Suprapubic skin (tissue), 4 donors: ENCODE measurements at places on chromosomes 6 and 20. TPM values are rescaled to one million over a fixed set of nuclear protein-coding genes. Genes with fewer than 3 reads are reported as not detected.

DNA sequence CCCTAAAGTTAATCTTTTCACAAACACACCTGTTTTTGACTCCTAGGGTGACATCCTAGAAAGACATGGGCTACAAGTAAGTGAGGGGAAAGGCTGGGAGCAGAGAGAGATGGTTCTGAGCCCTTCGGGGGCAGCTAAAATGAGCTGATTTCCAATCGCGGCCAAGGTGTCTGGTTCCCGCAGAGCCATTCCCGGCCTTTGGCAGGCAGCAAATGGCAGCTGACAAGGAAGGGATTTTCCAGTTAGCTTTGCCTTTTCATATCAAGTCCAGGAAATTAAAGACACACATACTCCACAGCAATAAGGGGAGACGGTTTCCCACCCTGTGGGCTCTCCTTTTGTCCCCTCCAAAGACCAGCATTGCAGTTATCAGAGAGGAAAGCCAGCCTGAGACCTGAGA, 228.5 kb downstream of the ZMYND8 start:
- peak; percentile 14 for DNase-seq

Gene ZFAND3
- total RNA-seq, result 31.6 TPM

Gene FNDC11
- total RNA-seq, result not detected

- DNase-seq, result no peak
Measured at GRCh38 chr20:11332381-11332780, 585.3 kb upstream of the BTBD3 start.

- no peak for DNase-seq
Measured at GRCh38 chr20:35000311-35000921, 44.7 kb downstream of the MYH7B start.

DNA sequence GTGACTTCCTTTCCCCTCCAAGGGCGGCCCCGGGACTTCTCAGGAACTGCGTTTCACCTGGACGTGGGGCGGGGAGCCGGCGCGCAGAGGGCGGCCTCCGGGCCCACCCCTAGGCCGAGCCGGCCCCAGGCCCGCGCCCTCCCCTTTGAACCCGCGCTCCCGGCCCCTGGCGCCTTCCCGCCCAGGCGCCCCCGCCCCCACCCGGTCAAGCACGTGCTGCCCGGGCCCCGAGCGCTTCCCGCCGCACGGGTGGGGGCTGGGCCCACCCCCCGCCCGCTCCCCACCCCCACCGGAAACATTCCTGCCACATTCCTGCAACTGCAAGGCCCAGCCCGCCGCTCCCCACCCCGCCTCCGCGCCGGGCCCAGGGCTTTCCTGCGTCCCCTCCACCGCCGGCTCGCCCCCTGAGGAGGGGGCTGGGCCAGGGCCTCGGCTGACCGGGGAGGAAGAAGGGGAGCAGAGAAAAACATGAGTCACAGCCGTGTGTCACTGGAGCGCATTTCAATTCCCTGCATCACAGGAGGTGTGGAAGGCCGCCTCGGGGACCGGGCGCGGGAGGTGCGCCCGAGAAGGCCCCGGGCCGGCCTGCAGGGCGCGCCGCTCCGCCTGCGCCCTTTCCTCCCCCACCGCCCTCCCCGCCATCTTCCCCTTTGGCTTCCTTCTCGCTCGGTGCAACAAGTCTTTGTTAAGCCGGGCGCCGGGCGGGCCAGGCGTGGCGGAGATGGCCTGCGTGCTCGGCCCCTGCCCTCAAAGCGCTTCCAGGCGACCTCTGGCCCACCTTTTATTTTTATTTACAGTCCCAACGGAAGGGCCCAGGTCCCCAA, 1.2 kb upstream of the HMGA1 start:
- no peak for DNase-seq

GRCh38 chr20:41905199-41905598, 287.0 kb upstream of the CHD6 start:
- no peak for DNase-seq

DNA sequence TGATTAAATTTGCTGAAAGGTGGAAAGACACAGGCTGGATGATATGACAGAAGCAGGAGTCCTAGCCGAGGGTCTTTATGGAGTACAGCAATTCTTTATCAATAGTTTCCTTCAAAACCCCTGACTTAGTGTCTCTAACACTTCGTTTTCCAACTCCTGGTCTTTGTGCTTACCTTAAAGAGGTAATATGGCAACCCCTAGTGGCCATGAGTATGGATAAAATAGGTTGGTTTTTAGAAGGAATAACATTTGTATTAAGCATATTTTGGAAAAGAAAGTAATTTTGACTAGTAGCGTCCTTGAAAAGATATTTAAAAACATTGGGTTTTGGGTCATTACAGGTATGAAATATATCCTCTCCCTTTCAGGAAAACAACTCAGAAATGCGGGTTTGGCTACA, 51.9 kb downstream of the VGLL2 start:
- DNase-seq, result no peak

Gene CCM2L
- 1.6 TPM for total RNA-seq

- no peak for DNase-seq
Measured at GRCh38 chr6:153449279-153449678, 318.2 kb upstream of the RGS17 start.

GRCh38 chr6:11288065-11288464, 55.6 kb upstream of the NEDD9 start:
- no peak for DNase-seq

DNA sequence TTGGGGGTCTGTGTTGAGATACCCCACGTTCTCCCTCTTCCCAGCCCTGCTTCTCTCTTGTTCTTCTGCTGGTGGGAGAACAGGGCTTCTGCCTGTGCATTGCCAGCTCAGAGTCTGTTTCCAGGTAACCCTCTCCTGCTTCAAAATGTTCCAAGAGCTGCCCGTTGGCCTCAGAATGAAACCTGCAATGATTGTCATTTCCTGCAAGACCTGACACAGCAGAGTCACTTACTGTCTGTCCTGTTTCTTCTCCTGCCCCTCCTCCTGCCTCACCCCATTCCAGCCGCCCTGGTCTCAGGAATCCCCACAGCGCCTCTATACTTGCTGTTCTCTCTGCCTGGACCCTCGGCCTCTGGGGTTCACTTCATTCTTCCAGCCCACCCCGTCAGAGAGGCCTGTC, 81.4 kb upstream of the ARID1B start:
- no peak for DNase-seq

DNA sequence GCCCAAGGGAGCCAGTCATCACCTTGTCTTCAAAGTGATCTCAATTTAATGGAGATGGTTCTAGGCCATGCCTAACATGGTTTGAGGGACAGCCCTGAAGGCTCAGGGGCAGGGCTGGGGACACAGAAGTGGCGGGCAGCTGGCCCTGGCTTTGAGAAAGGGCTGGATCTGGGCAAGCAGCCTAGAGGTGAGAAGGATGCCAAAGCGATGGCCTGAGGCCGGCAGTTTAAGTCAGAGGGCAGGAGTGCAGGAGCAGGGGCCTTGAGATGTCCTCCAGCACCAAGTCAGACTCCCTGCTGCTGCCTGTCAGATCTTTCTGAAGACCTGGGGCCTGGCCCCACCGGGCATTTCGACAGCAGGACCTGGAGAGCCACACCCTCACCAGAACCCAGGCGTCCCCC, 28.4 kb upstream of the APMAP start:
- peak; percentile 25 for DNase-seq

- DNase-seq, result no peak
Measured at GRCh38 chr6:127458222-127458621, 967 bp downstream of the KIAA0408 start.

DNA sequence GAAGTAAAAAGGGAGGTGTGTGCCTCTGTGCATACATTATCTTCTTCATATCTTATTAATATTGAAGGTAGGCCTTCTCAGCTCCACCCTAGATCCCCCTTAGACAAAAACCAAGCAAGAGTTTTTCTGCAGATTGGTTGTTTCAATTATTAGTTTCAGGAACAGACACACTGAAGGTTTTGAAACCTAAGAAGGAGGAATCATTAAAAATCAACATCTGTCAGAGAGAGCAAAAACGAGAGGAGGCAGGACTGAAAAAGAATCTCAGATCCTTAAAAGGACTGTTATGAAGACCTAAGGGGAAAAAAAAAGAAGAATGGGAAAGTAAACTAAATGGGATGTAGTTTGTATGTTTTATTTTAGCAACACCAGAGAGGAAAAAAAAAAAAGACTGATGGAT, 560.8 kb upstream of the JAG1 start:
- no peak for DNase-seq

DNA sequence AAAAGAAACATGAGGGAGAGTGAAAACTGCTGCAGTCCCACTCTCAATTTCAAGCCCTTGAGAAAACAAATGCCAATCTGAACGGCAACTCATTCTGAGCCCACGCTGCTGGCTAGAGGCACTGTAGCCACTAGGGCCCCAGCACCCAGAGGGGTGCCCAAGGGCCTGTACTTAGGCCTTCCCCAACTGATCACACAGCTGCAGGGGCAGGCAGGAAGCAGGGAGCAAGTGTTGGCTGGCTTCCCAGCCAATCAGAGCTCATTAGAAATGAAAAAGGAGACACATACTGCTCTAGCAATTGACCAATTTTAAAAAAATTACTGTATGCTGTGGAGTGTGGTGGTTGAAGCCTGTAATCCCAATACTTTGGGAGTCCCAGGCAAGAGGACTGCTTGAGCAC, 3.7 kb upstream of the BEND3 start:
- DNase-seq, result no peak

- DNase-seq, result no peak
Measured at GRCh38 chr6:161374971-161375873, 101.4 kb upstream of the AGPAT4 start.

Gene TMEM200A
- 0.76 TPM for total RNA-seq

Gene ID1
- 384 TPM for total RNA-seq

GRCh38 chr6:161292145-161292544, 18.3 kb upstream of the AGPAT4 start:
- DNase-seq, result no peak

DNA sequence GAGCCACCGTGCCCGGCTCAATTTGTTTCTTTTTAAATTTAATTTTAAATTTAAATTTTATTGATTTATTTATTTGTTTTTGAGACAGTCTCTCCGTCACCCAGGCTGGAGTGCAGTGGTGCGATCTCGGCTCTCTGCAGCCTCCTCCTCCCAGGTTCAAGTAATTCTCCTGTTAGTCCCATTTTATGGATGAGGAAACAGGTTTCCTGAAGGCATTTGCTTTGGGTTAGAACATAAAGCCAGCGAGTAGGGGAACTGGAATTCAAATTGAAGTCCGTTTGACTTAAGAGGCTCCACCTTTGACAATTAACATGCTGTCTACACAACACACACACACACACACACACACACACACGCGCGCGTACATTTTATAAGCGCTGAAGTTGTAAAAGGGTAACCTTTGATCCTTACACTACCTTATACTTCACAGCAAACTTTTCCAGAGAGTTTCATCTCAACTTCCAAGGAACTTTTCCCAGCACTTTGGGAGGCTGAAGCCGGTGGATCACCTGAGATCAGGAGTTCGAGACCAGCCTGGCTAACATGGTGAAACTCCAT, 232.0 kb downstream of the BCAS1 start:
- DNase-seq, result no peak

Gene KHDC3L
- total RNA-seq, result not detected

- DNase-seq, result no peak
Measured at GRCh38 chr20:31638317-31638716, 605 bp downstream of the COX4I2 start.

DNA sequence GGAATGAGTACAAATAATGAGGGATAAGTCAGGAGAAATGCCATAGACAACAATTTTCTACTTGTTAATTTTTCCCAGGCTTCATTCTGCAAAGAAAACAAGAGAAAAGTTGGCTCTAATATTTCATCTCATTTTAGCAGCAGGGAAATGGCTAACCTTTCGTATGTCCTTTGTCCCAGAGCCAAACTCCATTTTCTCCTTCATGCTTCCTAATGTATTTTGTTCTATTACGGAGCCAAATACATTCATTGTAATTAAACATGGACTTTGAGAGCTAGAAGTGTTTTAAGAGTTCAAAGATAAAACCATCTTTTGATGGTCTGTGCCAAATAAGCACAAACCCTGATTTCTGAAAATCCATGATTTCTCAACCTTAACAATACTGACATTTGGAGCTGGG, 136.9 kb downstream of the PTCHD4 start:
- no peak for DNase-seq

DNA sequence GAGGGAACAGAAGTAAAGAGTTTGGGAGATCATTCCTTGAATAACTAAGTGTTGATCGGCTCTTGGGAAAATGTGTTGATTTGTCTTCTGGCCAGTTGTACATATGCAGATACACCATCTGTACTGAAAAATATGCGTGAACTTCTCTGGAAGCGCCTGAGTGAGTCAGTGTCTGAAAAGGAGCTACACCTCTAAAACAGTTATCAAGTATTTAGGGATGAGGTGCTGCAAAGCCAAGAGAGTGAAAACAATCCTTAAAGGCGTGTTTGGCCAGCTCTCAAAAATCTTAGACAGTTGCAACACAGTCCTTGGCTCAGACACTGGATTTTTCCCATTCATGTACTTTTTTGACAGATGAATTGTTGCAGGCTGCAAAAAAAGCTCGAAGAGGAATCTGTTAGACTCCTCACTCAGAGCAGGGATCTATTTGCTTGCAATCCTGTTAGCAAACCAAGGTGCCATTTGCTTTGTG, 61.3 kb downstream of the BMP6 start:
- no peak for DNase-seq

Gene SCRT2
- total RNA-seq, result not detected

Gene CST5
- total RNA-seq, result not detected

GRCh38 chr20:56995149-56995548, 271.3 kb downstream of the BMP7 start:
- no peak for DNase-seq

DNA sequence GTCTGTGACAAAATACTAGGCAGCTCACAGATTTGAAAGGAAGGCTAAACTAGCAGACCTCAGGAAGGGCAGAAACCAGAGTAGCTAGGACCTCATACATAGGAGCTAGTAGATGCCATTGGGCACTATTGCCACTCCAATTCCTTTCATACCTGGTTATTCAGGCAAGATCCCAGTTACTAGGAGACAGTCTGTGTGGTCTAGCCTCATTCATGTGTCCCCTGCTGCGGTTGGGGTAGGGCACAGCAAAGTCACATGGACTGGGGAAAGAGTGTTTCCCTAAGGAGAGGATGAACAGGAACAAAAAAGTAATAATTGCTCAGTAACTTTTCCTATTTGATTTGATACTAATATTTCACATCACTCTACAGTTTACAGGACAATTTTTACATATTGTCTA, 204.6 kb upstream of the HEY2 start:
- no peak for DNase-seq

- DNase-seq, result no peak
Measured at GRCh38 chr20:34538671-34539123, 19.8 kb upstream of the MAP1LC3A start.

DNA sequence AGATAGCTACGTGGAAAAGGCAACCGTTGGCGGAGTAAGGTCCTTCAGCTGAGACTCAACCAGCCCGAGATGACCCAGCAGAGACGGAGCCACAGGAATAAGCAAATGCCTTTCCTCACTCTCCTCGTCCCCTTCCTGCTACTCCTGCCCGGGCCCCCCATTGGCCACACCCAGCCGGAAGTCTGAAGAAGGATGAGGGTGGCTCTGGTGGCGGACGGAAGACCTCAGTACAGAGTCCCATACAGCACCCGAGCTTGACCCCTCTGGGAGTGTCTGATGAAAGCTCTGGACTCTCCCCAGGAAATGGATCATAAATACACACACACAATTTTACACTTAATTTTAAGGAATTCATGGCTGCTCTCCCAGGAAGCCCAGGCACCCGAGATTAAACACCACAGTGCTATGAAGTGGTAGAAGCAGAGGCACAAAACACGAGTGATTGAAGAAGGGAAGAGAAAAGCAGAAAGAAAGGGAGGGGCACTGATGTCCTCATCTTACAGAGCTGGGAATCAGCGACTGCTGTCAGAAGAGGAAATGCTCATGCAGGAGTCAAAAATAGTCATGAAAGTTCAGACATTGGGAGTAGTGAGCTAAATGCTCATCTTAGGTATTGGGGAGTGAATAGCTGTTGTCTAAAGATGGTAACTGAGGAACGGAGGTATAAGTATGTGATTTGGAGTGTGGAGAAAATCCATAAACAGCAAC, 125.6 kb downstream of the BANF2 start:
- no peak for DNase-seq

Gene FBXO30
- 5.6 TPM for total RNA-seq
